ENCODE measurements at places on chromosomes 12 and 14.

GRCh38 chr12:47085815-47086252 is 6.1 kb upstream of the AMIGO2 start:
- no peak for DNase-seq

- DNase-seq = no peak
Measured at GRCh38 chr12:126355346-126355745, 1290.1 kb downstream of the AACS start.

GRCh38 chr12:3145546-3146310 is 68.5 kb downstream of the TSPAN9 start:
- no peak for DNase-seq

DNA sequence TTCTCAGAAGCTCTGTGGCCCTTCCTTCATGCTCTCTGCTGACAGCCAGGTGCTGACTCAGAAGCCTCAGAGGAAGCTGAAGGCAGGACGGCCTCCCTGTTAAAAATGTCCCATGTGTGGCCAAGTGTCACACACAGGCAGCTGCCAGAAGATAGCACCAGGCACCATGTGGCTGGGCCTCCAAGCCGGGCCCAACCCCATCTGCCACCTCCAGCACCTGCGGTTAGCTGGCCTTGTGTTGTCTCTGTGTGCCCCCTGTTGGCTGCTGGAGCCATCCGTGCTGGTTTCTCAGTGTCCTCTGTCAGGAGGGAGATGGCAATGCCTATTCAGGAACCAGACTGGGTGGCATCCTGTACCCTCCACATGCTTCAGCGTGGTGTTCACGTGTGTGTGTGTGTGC is 63.2 kb downstream of the TSPAN11 start:
- DNase-seq = peak; percentile 26

DNA sequence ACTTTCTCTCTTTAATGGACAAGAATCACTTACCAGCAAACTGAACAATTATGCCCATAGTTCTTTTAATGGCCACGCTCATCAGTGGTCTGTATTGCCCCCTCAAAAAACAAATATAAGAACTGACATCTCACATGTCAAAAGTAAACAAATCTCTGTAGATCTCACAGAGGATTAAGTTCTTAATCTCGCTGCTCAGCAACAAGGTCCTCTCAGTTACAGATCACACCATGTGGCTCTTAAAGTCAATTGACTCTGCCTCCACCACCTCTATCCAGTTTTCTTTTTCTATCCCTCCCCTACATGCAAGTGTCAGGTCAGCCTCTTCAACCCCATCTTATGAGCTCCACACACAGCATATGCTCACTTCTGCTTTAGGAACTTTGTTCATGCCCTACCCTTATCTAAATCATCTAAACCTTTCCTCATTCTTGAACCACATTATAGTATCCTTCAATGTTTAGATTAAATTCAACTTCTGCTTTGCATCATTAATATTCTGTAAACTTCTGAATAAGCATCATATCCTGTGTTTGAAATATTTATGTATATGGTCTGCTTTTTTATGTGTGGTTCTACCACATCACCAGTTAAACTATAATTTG is 7.2 kb downstream of the ADAM20 start:
- DNase-seq = no peak

GRCh38 chr12:72605975-72606374 is 333.8 kb downstream of the TRHDE start:
- DNase-seq = no peak

GRCh38 chr12:68497107-68497506 is 113.6 kb upstream of the RAP1B start:
- no peak for DNase-seq

GRCh38 chr14:101234999-101235334 is 326.3 kb upstream of the DIO3 start:
- no peak for DNase-seq

DNA sequence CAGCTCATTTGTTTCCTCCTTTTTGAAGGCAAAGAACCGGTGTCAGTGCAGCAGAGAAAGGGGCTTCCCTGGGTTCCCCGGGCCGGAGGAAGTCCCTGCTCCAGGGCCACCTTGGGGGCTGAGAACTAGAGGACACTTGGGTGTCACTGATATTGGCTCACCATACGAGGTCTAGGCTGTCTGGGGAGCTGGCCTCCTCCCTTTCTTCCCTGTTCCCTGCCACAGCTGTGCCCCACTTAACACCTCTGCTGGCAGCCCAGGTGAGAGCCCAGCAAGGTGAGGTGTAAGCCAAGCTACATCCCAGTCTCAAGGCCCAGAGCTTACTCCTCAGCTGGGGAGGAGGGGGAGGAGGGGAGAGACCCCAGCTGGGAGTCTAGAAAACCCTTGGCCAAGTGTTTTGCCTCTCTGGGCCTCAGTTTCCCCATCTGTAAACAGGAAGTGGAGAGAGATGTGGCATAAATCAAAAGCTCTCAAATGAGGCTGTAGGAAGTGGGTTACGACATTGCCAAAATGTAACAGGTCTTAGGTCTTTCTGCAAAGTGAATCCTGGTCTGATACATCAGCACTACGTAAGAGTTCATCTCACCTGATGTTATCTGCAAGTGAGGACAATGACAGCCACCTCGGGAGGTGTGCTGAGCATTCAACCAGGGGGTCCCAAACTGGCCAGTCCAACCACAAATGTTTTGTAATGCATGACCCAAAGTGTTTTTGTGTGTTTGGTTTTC is 25.5 kb downstream of the RASAL1 start:
- no peak for DNase-seq

DNA sequence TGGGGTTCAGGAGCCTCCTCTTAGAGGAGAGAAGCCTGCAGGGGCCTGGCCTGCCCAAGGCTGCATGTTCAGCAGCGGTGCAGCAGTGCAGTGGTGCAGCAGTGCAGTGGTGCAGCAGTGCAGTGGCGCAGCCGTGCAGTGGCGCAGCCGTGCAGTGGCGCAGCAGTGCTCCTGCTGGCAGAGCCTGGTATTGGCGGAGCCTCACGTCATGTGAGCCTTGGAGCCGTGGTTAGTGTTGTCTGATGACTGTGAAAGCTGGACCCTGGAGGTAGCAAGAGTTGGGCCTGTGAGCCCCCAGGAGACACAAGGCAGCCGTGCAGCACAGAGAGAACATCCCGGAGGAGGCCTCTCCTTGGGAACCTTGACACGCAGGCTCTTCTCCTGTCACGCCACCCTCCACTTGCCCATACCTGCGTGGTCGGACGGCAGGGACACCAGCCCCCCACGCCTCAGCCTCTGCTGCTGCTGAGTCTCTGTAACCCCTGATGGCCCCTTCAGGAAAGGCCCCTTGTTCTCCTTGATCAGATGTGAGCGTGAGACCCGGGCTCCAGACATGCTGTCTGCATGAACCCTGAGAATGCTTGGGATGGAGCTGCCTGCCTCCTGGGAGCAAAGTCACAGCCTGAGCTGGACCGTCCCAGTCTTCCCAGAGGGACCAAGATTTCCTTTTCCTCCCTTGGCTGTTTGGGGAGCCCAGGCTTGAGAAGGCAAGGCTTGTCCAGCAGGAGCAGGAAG is 193.7 kb downstream of the KIF26A start:
- DNase-seq = no peak

DNA sequence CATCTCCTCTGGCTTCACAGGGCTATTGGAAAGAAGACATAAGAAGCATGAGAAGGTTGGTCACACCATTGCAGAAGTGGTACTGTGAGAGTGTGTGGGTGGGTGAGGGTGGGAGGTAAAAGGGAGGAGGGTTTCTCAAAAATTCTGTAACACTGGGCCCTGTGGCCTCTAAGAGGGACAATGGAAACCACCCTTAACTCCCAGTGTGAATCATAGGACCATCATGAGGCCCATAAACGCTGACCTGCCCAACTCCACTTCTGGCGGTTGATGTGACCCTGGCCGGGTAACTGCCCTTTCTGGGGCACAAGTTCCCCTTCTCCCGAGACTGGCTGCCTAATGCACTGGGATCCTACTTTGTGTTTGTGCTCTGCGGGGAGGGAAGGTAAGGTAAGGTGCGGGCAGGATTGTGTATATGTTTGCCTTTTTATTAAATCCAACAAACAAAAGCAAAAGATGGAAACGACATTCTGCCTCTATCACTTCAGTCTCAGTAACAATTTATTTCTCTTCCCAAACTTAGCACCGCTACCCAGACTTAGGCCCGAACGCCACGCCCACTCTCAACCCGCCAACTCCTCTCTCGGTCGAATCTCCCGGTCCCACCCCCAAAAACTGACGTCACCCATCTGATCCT is 551 bp downstream of the METTL1 start:
- peak; percentile 79 for DNase-seq

- no peak for DNase-seq
Measured at GRCh38 chr14:50357124-50357523, 39.6 kb downstream of the CDKL1 start.

GRCh38 chr14:74531006-74531405 is 37.4 kb downstream of the ISCA2 start:
- no peak for DNase-seq

GRCh38 chr12:58285551-58285950 is 344.2 kb downstream of the ATP23 start:
- no peak for DNase-seq

- DNase-seq = no peak
Measured at GRCh38 chr14:97039717-97040363, 242.7 kb downstream of the VRK1 start.

GRCh38 chr14:50353126-50353525 is 41.0 kb downstream of the DMAC2L start:
- no peak for DNase-seq

GRCh38 chr14:92877757-92878431 is 45.1 kb upstream of the CHGA start:
- DNase-seq = no peak

DNA sequence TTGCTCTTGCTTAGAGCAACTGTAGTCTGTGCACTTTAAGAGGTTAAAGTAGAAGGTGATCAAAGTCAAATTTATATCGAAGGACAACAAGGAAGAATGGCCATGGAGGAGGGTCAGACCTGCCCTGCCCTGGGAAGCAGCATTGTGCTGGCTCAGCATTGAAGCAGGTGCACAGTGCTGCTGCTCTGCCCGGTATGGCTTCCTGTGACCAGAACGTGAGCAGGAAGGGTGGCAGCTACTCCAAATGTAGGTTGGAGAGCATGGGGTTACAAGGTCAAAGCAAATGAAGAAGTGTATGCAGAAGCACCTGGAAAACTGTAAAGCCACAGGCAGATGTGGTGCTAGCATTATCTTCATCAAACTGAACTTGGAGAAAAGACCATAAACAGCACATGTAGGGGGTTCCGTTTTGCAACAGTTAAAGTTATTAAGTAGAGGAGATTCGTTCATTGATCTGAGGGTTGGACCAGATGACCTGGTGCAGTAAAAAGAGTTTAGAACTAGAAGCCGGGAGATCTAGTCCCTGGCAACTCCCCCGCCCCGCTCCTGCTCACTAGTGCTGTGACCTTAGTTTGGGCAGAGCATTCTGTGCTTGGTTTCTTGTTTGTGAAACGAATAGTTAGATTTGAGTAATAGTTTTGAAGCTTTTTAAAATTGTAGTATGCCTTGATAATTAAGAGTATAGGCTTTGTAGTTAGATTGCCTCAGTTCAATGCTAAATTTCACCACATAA is 84.2 kb downstream of the SCN8A start:
- no peak for DNase-seq

DNA sequence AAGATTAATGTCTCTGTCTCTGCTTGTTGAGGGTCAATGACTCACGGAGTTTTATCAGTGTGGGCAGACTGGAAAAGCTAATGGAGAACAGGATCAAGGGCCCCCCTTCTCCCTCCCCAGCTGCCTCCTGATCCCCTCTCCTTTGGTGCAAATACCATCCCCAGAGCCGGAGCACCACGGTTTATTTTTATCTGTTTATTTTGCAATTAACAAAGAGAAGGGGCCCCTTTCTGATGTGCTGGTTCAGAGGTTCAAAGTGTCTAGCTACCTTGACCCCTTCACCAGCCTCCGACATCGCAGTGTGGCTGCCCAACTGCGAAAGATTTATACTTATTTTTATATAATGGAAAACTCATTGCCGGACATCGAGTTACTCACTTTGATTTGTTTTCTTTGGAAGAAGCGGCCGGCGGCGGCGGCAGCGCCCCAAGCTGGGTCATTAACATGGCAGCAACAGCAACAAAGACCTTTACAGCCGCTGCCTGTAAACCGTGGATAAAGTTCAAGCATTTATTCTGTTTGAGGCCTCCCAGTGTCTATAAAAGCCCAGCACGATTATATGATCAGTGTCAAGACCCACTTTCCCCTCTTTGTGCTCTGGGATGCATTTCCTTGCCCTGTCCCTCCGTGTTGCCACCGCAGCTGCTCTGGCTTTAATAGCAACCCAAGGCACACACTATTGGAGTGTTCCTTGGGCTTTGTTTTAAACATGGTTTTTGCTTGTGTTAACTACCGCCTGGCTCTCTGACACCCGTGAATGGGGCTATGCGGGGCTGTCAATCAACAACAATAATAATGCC is 47.4 kb upstream of the PARP11 start:
- no peak for DNase-seq

DNA sequence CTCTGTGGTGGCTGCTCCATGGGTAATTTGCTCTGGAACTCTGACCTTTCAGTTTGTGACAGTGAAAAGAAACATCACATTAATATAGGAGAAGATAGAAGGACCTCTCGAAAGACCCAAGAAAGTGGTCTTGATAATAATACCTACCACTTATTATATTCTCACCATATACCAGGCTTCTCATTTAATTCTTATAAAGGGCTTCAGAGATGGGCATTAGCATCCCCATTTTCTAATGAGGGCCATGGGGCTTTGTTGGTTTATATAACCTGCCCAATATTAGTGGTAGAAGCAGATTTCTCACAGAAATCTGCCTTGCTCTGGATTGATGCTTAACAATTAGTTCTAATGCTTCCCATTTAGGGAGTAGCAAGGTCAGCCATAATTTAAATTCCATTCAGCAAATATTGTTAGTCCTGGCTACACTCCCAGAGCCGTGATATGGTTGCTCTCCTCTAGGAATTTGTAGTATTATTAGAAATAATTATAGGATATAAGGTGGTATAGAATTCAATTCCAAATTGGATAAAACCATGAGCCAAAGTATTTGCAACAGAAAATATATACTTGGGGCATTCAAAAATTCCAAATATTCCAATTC is 7.4 kb upstream of the AMIGO2 start:
- no peak for DNase-seq

- no peak for DNase-seq
Measured at GRCh38 chr12:18139989-18140596, 50.1 kb upstream of the RERGL start.

Data from prostate gland (tissue), 2 donors.